Spleen (tissue), 13 donors: ENCODE measurements at places on chromosomes 2 and 18. TPM values are rescaled to one million over a fixed set of nuclear protein-coding genes. Genes with fewer than 3 reads are reported as not detected.

BZW1 gene
- total RNA-seq: 94.4 TPM

PIEZO2 gene
- 10.9 TPM for total RNA-seq

MBOAT2 gene
- total RNA-seq: 44.0 TPM

- DNase-seq: no peak
- no peak overlapping the region for H3K4me3 ChIP-seq
- no peak overlapping the region for H3K27ac ChIP-seq
- no peaks in the 10 kb centered on the region for H3K4me1 ChIP-seq
- H3K36me3 ChIP-seq: no peaks in the 10 kb centered on the region
Observed at GRCh38 chr2:234881413-234882241, 70.2 kb upstream of the SH3BP4 start.

DNA sequence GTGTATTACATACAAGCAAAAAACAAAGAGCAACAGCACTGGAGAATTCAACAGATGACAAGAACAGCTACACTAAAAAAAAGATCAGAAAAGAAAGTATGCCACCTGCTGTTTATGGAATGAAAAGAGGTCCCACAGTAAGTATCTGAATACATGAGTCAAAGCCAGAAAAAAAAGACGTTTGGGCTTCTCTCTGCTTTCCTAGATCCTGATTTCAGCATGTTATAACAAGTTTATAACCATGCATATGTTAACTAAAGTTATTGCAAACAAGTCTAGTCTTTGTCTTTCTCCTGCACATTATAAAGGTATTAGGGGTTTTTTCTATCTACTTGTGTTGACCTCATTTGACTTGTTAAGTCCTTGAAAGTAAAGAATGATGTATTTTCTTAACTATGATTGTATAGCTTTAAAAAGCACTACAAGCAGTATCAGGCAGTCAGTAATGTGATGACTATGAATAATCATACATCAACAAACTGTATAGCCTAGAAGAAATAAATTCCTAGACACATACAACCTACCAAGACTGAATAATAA is 108.5 kb upstream of the COL5A2 start:
- no peaks in the 10 kb centered on the region for H3K36me3 ChIP-seq

DNA sequence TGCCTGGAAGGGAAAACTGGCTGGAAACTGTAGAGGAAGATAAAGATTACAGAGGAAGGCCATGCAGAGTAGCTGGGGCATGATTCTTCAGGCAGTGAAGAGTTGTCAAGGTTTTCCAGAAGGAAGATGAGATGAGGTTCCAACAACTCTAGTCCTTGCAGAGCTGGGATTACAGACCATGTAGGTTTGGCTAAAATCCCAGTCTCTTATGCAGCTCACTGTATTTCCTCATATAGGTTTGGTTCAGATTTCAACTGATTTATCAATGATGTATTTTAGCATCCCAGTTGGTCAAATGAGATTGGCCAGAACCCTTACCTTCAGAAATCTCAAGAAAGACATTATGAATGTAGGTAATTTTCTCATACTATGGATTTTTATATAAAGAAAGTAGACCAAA is 16.4 kb downstream of the FAP start:
- H3K4me3 ChIP-seq: no peak overlapping the region
- no peak overlapping the region for H3K27ac ChIP-seq
- H3K27me3 ChIP-seq: no peaks in the 10 kb centered on the region
- no peaks in the 10 kb centered on the region for H3K4me1 ChIP-seq
- H3K36me3 ChIP-seq: no peaks in the 10 kb centered on the region
- DNase-seq: no peak

DNA sequence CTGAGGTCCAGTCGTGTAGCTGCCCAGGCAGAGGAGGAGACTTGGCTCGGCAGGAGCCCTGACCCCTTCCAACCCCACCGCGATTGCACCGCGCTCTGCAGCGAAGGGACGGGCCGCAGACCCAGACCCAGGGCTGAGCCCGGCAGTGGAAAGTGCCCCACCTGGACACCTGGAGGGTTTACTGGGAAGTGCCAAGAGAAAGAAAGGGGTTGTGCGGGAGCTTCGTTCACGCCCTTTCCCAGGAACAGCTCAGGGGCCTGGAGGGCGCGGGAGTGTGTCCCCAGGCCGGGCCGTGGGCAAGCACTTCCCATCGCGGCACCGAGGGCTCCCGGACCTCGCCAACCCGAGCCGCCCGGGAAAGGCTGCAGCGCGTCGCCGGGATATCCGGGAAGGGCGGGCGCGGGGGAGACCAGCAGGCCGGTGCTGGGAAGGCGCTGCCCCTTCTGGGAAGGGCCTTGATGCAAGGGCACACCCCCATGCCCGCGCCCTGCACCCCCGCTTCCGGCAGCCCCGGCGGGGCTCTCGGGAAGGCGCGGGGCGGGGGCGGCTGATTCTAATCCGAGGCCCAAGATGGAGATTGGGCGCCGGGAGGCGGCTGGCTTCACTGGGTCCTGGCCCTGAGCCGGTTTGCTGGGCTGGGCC is 36.1 kb upstream of the MRPL33 start:
- no peaks in the 10 kb centered on the region for H3K27me3 ChIP-seq
- H3K27ac ChIP-seq: peak overlapping the region; percentile 71
- H3K36me3 ChIP-seq: no peaks in the 10 kb centered on the region
- DNase-seq: peak; percentile 88

GRCh38 chr2:18593496-18593895 is 4.1 kb upstream of the NT5C1B start:
- DNase-seq: no peak
- no peaks in the 10 kb centered on the region for H3K27me3 ChIP-seq
- H3K27ac ChIP-seq: no peak overlapping the region
- peaks cover 4% of the 10 kb centered on the region for H3K4me1 ChIP-seq

GRCh38 chr2:27715318-27716210 is 51.9 kb downstream of the SLC4A1AP start:
- DNase-seq: no peak
- H3K4me1 ChIP-seq: peaks cover 45% of the 10 kb centered on the region
- peak overlapping the region; percentile 67 for H3K27ac ChIP-seq
- H3K4me3 ChIP-seq: peak overlapping the region; percentile 42
- H3K36me3 ChIP-seq: no peaks in the 10 kb centered on the region

GRCh38 chr2:64700133-64700809 is 46.6 kb upstream of the SERTAD2 start:
- no peaks in the 10 kb centered on the region for H3K36me3 ChIP-seq
- no peak overlapping the region for H3K4me3 ChIP-seq
- no peaks in the 10 kb centered on the region for H3K27me3 ChIP-seq

- peaks cover 11% of the 10 kb centered on the region for H3K4me1 ChIP-seq
- no peaks in the 10 kb centered on the region for H3K36me3 ChIP-seq
- H3K4me3 ChIP-seq: peak overlapping the region; percentile 56
- peak; percentile 96 for DNase-seq
Observed at GRCh38 chr18:3448838-3449511, 997 bp upstream of the TGIF1 start.

GRCh38 chr2:187989925-187990623 is 301.6 kb upstream of the GULP1 start:
- H3K4me1 ChIP-seq: no peaks in the 10 kb centered on the region
- H3K27me3 ChIP-seq: no peaks in the 10 kb centered on the region
- no peaks in the 10 kb centered on the region for H3K36me3 ChIP-seq
- H3K4me3 ChIP-seq: no peak overlapping the region
